Kidney (tissue), 22 donors: ENCODE measurements at places on chromosomes 1 and 21.

DNA sequence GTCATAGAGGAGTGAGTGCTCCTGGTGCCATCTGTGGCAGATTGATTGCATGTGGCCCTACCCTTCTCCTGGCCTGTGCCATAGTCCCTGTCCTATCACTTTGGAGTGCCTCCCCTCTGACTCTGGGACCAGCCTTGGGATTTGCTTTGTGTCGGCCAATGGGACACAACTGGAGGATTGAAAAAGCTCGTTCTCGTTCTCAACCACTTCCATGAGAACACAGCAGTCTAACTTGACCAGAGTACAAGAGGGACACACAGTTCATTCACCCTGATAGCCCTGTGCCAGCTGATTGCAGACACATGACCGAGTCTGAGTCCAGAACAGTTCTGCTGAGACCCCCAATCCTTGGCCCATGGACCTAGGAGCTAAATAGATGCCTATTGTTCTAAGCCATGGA is 47.8 kb downstream of the C1orf198 start:
- H3K4me1 ChIP-seq, result no peaks in the 10 kb centered on the region
- no peaks in the 10 kb centered on the region for H3K27me3 ChIP-seq
- DNase-seq, result no peak
- no peak overlapping the region for H3K4me3 ChIP-seq
- no peak overlapping the region for H3K27ac ChIP-seq

DNA sequence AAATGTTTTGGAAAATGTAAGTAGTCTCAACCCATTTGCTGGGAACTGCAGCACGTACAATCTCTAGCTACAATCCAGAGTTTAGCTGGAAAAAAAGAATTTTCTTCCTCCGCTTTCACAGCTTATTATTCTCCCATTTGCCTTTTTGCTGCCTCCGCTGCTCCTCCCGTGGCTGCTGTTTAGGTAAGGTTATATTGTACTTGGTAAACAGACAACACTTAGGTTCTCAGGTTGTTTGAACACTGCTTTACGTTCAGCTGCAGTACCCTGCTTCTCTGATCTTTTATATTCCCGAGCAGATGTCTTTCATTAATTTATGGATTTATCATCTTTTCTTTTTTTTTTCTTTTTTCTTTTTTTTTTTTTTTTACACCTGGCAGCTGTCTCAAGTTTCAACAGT is 14.3 kb downstream of the PROX1 start:
- H3K27ac ChIP-seq, result no peak overlapping the region
- H3K36me3 ChIP-seq, result no peaks in the 10 kb centered on the region
- no peak overlapping the region for H3K4me3 ChIP-seq

GRCh38 chr21:35438643-35439404 is 389.7 kb upstream of the RUNX1 start:
- H3K27ac ChIP-seq, result no peak overlapping the region
- no peaks in the 10 kb centered on the region for H3K4me1 ChIP-seq
- no peaks in the 10 kb centered on the region for H3K36me3 ChIP-seq

GRCh38 chr1:84479998-84480397 is 932 bp downstream of the RPF1 start:
- H3K4me1 ChIP-seq, result no peaks in the 10 kb centered on the region
- peaks cover 11% of the 10 kb centered on the region for H3K36me3 ChIP-seq
- no peak overlapping the region for H3K27ac ChIP-seq
- peak overlapping the region; percentile 99 for H3K4me3 ChIP-seq
- no peak for DNase-seq
